Hippocampal formation (tissue), 2 donors: ENCODE measurements at places on chromosomes 5 and 9.

GRCh38 chr9:126417043-126417442, 90.4 kb downstream of the MVB12B start:
- DNase-seq, result no peak

DNA sequence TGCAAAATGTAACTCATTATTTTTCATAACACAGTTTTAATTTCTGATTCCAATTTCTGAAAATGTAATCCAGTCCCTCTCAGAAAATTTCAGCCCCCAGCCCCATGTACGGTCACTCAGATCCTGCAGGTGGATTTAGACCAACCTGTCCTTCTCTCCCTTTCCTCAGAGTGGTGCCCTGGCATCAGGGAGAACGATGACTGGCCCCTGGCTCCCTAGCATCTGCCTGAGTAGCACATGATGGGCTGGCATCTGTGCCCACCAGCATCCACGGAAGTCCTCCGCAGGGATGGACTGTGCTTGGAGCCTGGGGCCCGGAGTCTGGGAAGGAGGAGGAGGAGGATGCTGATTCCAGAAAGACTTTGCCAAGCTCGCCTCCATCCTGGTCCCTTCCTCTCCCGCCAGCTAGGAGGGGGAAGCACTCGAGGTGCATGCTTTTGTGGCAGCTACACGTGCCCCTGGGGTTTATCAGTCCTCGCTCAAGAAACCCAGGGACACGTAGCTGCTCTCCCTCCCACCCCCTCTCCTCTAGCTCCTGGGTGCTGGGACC, 54.4 kb upstream of the RUFY1 start:
- no peak for DNase-seq

DNA sequence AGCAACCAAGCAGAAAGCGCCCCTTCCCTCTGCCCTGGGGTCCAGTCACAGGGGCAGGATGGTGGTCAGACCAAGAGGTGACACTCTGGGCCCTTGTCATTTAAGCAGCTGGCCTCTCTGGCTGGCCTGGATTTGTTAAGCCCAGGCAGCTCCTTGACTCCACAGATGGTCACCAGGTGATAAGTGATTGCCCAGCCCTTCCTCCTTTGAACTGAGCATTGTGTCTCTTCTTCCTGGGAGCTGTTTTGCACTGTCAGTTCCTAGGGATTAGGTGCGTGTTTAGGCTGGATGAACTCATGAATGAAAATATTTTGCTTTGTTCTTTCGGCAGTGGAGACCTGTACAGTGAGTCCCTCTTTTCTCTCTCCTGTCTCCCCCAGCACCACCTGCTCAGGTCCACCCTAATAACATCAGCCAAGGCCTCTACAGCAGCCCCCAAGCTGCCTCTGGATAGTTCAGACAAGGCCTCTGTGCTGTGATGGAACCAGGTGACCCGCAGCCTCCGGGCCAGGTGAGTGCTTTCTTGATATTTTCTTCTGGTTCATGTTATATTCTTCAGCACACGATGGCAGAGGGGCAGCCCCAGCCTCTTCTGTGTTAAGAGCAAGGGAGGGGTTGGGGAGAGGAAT, 139.7 kb upstream of the PITX1 start:
- DNase-seq, result no peak

DNA sequence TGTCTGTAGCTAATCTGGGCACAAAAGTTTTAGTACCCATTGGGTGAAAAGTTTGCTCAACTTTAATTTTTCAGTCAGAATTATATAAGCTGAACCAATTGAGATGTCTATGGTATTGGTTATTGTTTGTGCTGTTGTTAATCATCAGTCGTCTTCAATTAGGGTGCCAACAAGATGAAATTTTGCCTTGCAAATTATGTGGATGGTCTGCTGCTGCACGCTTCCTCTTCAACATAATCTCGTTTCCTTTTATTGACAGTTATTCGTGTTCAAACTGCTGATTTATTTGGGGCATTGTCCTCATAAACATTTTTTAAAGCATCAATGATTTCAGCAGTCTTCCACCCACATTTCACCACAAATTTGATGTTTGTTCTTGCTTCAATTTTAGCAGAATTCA, 194.0 kb downstream of the HTR1A start:
- no peak for DNase-seq

DNA sequence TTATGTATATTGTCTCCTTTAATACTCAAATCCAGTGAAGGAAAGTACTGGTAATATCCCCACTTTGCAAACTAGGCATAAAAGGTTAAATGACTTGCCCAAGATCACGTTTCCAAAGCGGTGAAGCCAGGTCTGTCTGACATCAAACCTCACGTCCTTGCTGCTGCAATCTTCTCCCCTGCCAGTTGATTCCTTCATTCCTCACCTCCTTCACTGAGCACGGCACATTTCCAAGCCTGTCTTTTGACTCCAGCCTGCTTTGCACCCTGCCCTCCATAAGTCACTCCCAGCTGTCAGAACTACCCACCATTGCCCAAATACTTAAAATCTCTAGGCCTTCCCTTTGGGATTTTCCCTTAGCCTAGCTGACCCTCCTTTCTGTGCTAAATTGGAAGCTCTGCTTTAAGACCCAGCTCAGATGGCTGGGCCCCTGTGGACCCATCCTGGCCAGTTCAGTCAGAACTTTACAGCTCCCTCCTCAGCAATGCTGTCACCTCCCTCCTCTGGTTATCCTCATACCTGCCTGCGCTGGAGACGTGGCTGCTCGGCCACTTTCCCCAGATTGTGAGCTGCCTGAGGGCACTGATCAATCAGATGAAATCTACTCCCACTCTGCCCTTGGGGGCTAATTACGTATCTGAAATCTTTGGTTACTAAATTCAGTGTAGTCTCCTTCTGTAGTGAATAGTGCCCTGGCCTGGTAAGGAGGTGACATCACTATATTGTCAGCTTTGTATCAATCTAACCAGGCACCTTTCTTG, 51.2 kb downstream of the SLC36A1 start:
- no peak for DNase-seq

GRCh38 chr9:122848256-122848943, 20.0 kb upstream of the PDCL start:
- DNase-seq, result no peak

- no peak for DNase-seq
These were observed 901 bp upstream of the SLC12A7 start for GRCh38 chr5:1112596-1113331.

- DNase-seq, result no peak
These were observed 41.2 kb upstream of the COL15A1 start for GRCh38 chr9:98902516-98902915.

- no peak for DNase-seq
These were observed 5.0 kb downstream of the ENTPD8 start for GRCh38 chr9:137435980-137436760.

- DNase-seq, result no peak
These were observed 72.3 kb upstream of the STARD4 start for GRCh38 chr5:111584651-111585050.

DNA sequence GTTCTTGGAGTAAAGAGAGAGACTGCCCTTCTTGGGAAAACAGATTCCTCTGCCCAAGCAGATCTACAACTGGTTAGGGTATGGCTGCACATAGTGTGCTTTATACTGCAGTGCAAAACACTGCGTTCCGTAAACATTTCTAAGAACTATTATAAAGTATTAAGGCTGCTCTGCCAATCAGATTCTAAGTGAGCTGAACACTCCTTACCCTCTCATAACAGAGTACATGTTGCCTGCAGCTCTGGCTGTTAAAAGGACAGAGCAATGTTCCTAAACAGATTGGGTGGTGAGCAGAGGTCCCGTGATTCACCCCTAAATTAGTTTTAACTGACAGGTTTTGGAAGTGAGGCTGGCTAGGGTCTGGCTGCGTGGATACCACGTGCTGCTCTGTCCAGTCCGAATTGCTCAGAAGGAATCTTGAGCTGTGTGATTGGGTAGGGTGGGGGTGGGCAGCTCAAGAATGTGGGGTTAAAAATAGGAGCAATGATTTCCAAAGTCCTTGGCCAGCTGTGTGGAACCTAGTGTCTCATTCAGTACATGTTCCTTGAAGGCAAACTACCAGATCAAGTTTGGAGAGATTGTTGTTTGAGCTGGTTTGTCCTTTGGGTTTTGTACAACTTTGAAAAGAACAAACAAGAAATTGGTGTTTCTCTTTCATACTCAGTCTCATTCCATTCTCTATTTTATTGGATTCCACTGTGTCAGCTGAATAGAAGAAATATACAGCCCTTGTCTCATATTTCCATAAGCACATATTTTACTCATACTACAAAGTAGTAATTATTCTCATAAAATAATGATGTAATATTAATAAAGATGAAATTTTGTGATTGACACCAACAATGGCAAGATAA, 497.6 kb upstream of the CD180 start:
- DNase-seq, result no peak

DNA sequence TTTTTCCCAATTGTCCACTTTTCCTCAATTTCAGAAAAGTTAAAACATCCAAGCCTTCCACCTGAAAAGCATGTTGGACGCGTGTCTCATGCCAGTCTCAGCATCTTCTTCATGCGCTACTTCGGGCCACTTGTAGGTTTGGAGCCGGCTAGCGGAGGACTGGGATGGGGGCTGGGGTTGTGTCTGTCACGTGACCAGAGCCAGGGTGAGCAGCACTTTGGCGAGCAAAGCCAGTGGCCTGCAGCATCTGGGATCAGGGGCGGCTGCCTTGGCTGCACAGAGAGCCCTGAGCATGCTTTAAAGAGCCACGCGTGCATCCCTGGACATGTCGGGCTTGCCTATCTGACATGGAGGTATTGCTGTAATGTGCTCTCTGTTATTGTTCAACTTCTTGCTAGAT, 41.2 kb downstream of the SLC6A3 start:
- DNase-seq, result no peak

DNA sequence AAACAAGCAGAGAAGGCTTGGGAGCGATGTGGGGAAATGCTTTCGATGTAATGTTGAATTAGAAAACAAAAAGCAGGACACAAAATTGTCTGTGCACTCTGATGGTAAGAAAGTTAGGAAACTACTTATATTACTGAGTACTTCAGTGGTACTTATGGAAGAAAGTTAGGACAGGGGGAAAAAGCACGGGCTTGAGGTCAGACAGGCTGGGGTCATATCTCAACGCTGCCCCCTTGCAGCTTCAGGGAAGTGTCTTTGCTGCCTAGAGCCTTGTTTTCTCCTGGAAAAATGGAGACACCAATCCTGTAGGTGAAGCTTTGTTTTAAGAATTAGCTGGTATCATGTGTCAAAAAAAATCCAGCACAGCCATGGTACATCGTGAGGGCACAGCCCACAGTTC, 23.0 kb downstream of the NEURL1B start:
- no peak for DNase-seq

GRCh38 chr9:111016426-111017045, 21.7 kb downstream of the LPAR1 start:
- no peak for DNase-seq

DNA sequence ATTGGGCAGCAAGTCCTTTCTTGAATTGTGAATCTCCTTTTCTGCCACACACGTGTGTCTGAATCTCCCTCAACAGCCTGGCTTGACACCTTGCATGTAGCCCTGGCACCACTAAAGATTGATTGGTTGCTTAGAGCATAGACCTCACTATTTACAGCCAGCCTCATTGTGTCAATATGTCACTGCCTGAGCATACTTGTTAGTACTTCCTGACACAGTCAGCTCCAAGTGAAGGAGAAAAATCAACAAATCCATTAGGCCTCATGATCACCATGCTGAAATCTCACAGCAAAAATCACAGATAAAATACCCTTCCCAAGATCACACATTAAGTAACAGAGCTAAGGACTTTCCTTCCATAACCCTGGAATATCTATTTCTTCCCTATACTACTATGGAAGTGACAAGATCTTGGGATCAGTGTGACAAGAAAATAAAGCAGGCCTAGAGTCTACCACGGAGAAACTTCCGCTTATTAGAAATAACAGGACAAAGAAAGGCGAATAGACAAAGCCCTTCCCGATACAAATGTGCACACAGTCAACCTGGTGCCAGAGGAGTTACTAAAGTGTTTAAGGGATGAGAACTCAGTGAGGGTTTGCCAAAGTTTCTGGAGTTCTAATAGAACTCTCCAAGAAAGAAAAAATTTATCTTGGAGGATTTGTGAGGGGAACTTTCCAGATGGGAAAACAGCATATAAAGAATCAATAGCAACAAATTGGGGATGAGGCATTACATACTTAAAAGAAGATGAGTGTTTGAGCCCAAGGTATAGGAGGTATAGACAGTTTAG, 5.6 kb upstream of the ARL15 start:
- no peak for DNase-seq

- DNase-seq, result no peak
These were observed 666 bp downstream of the PPARGC1B start for GRCh38 chr5:149730620-149731331.

DNA sequence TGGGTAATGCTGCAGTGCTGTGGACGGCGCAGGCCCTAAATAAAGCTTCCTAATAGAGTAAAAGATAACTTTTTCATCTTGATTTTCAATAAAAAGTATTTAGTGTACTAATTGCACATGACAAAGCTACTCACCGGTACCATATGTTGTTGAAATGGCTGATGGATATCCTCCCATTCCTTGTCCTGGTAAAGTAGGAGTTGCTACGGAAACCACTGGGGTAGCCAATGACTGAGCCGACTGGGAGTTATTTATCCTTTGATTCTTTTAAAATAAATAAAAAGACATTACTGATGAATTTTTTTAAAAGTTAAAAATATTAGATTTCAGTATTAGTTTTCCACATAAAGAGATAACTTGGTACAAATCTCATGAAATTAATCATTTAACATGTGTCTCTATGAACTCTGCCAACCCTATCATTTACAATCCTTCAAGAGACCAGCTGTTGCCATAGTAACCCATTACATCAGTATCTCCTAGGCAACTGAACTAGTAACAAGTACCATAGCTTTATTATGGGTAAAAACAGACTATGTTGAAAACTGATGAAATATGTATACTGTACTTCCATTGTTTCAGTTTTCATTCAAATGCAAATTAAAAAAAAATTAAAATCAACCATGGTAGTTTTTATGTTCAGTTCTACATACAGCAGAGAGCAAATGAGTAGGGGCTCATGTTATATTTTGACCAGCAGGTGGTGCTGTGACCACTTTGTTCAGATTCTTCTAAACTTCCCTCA, 153.7 kb downstream of the MEF2C start:
- DNase-seq, result peak; percentile 36

DNA sequence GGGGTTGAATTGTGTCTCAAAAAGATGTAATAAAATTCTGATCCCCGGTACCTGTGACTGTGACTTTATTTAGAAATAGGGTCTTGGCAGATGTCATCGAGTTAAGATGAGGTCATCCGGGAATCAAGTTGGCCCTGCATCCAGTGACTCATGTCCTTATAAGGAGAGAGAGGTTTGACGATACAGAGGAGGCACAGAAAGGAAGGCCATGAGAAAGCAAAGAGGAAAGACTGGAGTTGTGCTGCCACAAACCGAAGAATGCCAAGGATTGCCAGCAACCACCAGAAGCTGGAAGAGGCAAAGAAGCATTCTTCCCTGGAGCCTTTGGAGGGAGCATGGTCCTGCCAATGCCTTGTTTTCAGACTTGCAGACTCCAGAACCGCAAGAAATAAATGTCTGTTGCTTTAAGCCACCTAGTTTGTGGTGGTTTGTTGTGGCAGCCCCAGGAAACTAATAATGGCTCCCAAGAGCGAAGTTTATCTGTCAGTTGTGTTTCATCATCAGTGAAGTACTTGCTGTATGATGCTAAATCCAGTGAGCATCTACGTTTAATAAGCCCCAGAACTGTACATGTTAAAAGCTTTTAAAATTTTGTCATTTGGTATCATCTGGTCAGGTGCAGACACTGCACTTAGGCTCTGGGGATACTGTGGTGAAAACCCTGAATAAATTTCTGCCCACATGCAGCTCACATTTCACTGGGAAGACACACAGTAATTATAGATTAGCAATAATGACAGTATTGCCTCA, 114.8 kb downstream of the TLE4 start:
- DNase-seq, result no peak

GRCh38 chr9:85527331-85528020, 214.3 kb downstream of the AGTPBP1 start:
- peak; percentile 55 for DNase-seq
